Stimulated activated CD4-positive, alpha-beta T cell treated with anti-CD3 and anti-CD28 coated beads, Interleukin-4, amount 100 ng/mL, for 1 hour (primary cell): ENCODE measurements at places on chromosomes 2 and 18.

- DNase-seq, result no peak
Observed at GRCh38 chr18:4721545-4721944, 266.4 kb upstream of the DLGAP1 start.

DNA sequence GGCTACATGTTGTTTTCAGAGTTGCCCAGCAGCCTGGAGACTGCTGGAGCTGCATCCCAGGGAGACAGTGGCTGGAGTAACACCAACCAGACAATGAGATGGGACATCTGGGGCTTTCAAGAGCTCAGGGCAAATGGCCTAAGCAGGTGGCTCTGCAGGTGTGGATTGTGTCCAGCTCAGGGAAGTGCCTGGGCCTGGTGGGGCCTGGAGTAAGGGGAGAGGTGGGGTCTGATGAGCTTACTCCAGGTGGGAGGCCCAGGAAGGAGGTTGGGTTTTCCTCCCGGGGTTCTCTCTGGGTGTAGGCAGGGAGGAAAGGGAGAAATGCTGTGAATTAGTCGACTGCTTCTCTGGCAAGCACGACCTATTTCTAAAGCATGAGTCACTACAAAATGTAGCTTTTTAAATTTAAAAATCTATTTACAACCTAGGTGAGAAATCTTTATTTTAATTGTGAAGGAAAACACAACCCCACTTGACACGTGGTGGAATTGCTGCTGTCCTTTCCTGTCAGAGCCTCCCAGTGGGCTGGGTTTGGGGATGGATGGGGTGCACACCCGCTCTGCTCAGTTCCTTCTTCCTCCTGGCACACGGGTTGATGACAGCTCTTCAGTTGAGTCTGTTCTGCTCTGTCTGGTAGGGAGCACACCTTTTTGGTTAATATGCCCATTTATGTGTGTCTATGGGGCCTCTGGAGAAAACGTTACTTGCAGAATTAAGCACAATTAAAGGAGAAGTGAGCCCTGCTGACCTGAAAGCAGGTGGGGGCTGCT lies 81.6 kb downstream of the SH3RF3 start:
- no peak for DNase-seq

DNA sequence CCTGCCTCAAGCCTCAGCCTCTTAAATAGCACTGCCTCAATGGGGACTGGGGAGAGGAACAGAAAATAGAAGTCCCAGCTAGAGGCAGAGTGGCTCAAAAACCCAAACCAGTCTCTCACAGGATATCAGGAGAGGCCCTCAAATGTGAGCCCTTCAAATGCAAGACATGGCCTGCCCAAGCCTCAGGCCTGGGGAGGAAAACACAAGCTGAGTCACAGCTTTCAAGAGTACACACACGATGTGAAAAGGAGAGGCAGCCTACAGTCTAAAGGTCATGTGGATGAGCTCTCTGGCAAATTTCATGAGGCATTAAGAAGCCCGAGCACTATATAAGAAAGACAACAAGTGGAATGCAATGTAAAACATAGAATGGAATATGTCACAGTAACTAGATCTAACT lies 316.6 kb upstream of the MEX3C start:
- no peak for DNase-seq

- no peak for DNase-seq
Observed at GRCh38 chr2:170144761-170145160, 33.2 kb upstream of the MYO3B start.

- DNase-seq, result no peak
Observed at GRCh38 chr2:36634981-36635597, 37.1 kb upstream of the FEZ2 start.

GRCh38 chr2:21781962-21782361 lies 658.2 kb downstream of the TDRD15 start:
- no peak for DNase-seq

GRCh38 chr2:108553209-108553919 lies 19.1 kb downstream of the LIMS1 start:
- no peak for DNase-seq

GRCh38 chr18:3608488-3608887 lies 158.5 kb downstream of the TGIF1 start:
- no peak for DNase-seq

DNA sequence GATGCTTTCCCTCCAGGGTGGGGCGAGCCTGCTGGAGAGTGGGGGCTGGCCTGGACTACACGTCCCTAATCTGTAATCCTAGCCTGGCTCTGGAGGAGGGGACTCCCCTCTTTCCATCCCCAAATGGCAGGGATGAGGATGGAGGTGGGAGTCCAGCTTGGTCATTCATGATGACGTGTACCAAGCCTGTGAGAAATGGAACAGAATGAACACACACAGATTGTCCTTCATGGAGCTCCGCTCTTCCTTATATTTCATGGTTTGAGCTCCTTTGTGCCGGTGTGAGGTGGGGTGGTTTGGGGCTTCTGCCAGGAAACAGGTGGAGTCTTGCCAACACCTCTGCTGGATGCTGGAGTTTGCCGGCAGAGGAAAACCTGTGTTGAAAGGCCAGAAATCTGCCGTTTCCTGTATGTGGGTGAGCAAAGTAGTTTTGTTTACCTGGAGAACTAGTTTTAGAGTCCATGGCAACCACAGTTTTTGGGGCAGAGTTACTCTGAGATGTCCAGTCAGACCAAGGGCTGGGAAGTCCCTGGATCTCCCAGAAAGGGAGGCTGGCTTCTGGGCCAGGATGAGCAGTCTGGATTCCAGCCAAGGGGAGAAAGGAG lies 417.6 kb upstream of the MEX3C start:
- DNase-seq, result no peak

DNA sequence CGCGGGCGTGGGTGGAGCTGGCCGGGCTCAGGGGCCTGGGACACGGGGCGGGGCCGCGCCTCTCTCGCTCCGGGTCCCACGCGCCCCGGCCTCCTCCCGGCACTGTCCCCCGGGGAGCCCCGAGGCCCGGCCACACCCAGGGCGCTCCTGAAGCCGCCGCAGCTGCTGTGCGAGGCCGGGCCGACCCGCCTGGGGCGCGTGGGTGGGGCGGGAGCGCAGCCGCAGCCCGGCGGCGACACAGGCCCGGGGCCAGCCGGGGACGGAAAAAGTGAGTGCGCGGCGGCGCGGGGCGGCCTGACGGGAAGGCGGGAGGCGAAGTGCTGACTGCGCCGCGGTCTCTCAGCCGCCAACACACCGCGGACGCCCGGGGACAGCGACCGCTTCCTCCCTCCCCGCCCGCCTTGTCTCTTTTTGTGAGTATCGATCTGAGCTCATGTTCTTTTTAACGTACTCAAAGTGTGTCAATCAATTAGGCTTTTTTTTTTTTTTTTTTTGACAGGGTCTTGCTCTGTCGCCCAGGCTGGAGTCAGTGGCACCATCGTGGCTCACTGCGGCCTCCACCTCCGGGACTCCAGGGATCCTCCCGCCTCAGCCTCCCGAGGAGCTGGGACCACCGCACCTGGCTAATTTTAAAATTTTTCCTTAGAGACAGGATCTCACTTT lies 14.5 kb downstream of the PDCD1 start:
- peak; percentile 80 for DNase-seq

DNA sequence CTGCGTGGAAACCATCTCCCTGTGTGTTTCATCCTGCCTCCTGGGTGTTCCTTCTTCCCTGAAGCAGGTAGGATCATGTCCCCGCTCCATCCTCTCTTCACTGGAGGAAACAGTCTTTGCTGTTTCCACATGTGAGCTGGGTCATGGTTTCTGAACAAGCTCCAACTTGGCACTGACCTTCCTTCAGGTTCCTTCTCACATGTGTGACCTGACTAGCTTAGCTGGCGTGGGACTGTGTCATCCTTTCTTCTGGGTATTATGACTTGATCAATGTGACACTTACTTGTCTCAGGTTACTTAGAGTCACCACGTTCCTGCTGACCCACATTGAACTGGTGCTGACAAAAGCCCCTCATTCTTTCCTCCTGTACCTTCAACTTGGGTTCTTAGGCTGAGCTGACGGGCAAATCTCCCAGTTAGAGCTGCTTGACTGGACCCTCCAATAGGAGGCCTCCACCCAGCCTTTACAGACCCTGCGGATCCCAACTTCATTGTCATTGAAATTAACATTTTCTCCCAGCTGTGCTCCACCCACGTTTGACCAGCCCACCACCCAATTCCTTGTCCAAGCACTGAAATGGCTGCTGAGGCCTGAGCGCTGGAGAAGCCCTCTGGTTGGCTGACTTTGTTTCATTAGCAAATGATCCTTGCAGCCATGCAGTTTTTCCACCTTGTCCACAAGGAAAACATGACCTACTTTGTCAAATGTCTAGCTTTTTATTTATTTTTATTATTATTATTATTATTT lies 128.1 kb downstream of the DDX1 start:
- DNase-seq, result no peak

- DNase-seq, result no peak
Observed at GRCh38 chr18:73099759-73100158, 232.0 kb upstream of the NETO1 start.

DNA sequence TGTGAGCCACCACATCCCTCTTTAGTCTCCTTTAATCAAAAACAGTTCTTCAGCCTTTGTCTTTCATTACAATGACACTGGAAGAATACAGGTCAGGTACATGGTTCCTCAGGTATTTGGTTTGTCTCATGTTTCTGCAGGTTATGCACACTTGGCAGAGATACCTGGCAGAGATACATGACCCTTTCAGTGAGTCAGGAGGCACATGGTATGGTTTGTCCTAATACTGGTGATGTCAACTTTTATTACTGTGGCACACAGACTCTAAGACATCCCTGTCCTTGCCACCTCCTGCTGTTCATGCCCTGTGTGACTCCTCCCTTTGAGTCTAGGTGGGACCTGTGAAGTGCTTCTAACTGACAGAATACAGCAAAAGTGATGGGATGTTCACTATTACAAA lies 58.4 kb downstream of the SPIRE1 start:
- DNase-seq, result no peak

DNA sequence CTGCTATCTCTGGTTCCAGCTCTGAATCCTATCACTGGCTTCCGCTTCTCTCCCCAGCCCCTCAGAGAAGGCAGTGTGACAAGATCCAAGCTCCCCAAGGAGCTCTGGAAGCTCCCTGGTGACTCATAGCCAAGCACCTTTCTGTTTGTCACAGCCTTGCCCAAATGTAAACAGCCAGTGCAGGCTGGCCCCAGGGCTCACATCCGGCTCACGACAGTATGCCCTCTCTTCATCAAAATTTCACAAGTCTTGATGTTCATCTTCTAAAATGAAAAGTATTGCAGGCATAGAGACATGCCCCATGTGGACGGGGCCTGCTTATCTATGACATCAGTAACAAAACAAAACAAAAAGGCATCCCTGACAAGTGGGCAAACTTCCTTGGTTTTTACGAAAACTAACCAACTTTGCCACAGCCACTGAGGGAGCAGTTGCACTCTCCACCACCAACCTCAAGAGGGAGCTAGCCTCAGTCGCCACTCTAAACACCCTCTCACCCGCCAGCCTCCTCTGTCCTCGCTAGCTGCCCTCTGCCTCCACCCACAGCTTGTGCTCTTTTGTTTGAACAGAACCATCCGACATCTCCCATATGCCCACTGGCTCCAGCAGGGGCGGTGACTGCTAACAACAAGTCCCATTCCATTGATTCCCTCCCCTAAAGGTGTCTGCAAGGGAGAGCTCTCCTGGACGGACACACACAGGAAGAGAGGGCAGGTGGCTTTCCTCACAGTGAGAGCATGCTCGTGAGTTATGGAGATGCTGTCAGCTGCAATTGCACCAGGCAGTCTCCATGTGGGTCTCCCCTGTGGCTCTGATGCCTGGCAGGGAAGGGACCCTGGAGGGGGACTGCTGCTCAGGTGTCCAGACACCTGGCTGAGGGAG lies 71.0 kb upstream of the DAPL1 start:
- no peak for DNase-seq

DNA sequence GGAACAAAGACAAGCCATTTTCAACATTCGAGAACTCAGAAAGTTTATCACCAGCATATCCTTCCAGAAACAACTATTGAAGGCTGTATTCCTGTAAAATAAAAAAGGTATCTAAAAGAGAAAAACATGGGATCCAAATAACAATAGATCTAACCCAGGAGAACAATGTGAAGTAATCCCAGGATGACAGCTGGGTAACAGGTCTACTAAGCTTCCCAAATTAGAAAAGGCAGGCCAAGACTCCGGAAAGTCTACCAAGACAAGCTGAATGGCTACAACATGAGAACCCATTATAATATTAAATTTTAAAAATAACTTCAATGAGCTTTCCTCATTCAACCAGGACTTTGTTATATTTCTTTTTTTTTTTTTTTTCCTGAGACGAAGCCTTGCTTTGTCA lies 6.5 kb downstream of the PIAS2 start:
- DNase-seq, result no peak

GRCh38 chr2:172447811-172448493 lies 20.6 kb downstream of the ITGA6 start:
- no peak for DNase-seq

GRCh38 chr2:54899576-54900200 lies 150.6 kb downstream of the RTN4 start:
- no peak for DNase-seq

- DNase-seq, result no peak
Observed at GRCh38 chr2:65232636-65233035, 5.0 kb downstream of the ACTR2 start.

DNA sequence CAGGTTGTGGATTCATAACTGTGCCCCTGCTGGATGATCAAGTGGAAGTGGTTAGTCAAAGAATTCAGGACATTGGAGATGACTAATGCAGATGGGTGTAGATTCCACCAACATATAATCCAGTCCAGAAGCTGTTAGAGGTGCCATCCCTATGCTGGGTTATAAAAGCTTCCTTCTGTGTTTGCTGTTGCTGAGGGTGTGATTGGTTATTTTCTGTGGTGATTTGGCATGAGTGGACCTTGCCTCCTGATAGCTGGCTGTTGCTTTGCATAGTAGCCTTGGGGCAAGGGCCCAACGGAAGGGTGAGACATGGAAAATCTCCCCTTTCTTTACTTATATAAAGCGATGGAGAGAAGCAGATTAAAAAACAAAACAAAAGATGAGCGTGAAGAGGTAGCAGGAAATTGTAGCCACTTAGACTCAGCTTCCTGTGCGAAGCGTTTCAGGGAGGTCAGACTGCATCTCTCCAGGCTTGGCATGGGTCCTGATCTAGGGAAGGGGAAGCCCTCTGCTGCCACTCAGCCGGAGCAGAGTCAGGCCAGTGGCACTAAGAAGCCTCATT lies 190.4 kb downstream of the FMNL2 start:
- no peak for DNase-seq

GRCh38 chr2:3604991-3605961 lies 10.4 kb downstream of the COLEC11 start:
- DNase-seq, result no peak
